ENCODE measurements at places on chromosomes 12 and 14. TPM values are rescaled to one million over a fixed set of nuclear protein-coding genes. Genes with fewer than 3 reads are reported as not detected.

The DPY19L2 gene
- total RNA-seq: 0.20 TPM

The KRT86 gene
- 0.07 TPM for total RNA-seq

GRCh38 chr14:99231161-99231849 lies 40.7 kb downstream of the BCL11B start:
- no peak for DNase-seq

GRCh38 chr12:132393245-132393795 lies 63.9 kb upstream of the GALNT9 start:
- DNase-seq: no peak

The AKAP3 gene
- total RNA-seq: 0.79 TPM

DNA sequence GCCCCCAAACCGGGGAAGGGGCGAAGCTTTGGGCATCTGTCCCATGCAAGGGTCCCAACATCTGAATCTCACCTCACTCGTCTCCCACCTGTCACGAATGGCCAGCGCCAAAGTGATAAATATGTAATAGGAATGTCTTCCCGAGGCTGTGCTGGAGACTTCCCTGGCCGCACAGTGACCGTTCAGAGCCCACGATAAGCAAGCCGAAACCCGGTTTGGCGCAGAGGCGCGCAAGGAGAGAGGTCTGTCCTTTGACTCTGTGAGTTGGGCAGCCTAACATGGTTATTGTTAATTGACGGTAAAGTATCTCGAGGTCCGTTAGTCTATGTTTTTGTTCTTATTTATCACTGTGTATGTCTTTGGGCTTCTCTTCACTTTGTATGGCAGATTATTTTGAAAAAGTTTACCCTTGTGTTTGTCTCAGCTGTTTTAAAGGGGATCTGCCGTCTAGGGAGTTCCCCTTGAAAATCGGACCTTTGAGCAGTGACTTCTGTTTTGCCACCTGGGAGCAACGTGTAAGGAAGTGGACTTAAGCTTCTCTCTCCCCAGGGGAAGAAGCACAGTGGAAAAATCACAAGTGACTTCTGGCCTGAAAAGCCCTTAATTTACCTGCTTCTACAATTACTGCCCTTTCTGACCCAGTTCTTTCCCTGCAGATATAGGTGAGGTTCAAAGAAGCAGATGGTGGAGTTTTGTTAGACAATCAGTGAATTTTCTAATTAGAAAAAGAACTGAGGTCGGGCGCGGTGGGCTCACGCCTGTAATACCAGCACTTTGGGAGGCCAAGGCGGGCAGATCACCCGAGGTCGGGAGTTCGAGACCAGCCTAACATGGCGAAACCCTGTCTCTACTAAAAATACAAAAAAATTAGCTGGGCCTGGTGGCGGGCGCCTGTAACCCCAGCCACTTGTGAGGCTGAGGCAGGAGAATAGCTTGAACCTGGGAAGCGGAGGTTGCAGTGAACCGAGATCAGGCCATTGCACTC lies 1.1 kb upstream of the TM9SF1 start:
- DNase-seq: no peak

- no peak for DNase-seq
Measured at GRCh38 chr14:32457213-32457920, 128.3 kb downstream of the AKAP6 start.

DNA sequence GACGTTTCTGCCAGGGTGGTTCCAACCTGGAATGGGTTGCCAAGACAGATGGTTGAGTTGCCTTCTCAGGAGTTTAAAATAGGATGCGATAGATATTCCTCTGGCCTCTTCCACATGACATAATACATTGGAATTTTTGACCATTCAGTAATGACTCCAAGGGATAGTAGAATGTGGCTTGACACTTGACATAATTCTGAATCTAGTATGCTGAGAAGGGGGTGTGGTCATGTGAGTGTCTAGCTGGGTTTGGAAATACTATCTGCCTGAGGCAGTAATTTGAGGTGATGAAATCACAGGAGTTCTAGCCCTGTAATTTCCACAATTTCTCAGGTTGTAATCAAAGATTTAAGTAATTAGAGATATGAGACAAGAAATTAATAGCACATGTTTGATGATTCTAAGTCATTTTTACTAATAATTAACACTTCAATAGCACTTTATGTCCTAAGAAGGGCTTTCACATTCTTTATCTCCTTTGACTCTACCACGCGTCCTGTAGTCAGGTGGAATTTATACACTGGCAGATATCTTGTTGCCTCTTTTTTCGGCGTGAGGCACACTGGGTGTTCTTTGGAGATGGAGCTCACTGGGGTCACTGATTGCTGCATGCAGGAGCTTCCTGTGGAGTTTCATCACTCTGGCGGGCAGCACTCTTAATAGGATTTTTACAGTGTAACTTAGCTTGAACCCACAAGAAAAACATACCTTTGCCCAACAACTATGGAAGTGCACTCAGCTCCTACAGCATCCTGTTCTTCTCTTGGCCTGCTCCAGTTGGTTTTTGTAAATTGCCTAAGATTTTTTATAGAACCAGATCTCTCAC lies 3.2 kb upstream of the AMIGO2 start:
- no peak for DNase-seq

The GYS2 gene
- total RNA-seq: not detected

GRCh38 chr12:117098361-117099217 lies 627 bp downstream of the TESC start:
- DNase-seq: no peak

GRCh38 chr12:54959291-54960018 lies 25.1 kb downstream of the TESPA1 start:
- DNase-seq: no peak

The SLC25A3 gene
- 665 TPM for total RNA-seq

GRCh38 chr14:31307618-31308017 lies 100.0 kb upstream of the HECTD1 start:
- no peak for DNase-seq

The MGST1 gene
- total RNA-seq: 32.8 TPM

DNA sequence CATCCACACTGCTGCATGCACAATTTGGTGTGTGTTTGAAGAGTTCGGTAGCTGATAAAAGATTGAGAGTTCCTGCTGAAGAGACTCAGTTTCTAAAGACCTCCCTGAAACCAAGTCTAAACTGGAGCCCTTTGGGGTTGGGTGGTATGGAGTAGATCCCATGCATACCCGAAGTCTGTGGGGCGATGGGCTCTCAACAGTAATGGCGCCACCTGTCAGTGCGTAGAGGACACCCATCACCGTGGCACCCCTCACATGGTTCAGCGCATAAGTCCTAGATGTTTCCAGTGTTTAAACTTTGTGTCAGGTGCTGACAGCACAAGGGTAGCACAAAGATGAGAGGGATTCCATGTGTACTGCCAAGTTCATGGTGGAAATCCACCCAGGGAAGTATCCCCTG lies 85.9 kb downstream of the ESR2 start:
- no peak for DNase-seq

GRCh38 chr14:105376521-105377440 lies 21.6 kb upstream of the TEX22 start:
- DNase-seq: no peak

- no peak for DNase-seq
Measured at GRCh38 chr14:37810094-37810801, 214.8 kb downstream of the TTC6 start.

DNA sequence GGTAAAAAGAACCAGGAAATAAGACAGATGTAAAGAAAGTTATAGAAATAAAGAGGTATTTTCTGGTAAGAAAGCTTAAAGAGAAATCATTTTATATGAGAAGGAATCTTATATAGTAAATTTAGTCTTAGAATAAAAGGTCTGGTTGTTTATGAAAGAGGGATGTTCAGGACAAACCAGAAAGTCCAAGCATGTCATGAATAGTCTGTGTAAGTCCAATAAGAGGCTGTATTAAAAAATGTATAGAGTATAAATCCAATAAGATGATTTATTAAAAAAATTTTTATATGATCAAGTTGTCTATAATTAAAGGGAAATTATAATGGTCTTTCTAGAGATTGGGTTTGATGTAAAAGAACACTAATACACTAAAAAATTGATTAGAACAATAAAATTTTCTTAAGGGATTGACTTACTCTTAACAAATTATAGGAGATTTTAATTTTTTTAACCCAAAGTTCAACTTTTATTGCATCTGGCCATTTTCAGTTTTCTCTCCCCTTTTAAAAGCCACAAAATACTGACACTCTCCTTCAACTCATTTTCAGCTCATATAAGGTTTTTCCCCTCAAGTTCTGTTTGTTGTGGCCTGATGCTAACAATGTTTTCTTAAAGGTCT lies 35.1 kb downstream of the ST8SIA1 start:
- no peak for DNase-seq

DNA sequence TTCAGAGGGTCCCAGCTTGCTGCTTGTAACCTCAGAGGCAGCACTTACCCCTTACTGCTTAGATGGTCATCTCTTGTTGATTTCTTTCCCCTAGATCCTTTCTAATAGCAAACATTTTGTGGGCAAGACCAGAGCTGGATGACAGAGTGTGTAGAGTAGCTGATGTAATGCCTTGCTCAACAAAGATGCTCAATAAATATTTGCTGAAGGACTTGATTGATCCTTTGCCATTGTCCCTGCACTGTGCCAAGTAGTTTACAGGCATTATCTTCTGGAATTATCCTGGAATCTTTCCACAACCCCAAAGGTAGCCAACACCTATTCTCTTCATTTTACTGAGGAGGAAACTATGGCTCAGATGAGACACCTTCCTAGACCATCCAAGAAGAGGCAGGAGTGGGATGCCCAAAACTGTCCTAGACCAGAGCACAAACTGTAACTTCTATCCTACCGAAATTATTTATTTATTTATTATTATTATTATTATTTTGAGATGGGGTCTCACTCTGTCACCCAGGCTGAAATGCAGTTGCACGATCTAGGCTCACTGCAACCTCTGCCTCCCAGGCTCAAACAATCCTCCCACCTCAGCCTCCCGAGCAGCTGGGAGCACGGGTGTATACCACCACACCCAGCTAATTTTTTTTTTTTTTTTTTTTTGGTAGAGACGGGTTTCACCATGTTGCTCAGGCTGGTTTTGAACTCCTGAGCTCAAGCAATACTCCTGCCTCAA lies 1.4 kb downstream of the MMAB start:
- no peak for DNase-seq

The RND1 gene
- 1.4 TPM for total RNA-seq

DNA sequence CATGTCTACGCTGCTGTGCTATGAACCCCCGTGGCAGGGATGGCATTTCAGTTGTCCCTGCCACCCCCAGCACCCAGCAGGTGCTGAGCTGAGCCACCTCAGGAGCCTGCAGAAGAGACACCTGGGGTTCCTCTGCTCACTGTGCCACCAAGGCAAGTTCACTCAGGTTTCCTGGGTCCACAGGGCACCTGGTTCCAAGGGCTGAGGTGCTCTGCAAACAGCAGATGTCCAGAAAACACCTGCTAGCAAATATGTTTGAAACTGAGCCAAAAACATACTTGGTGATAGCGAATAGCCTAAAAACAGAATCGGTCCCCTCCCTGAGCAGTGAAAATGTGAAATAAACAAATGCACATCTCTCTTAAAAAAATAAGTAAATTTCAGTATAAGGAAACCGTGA lies 35.6 kb upstream of the GPR68 start:
- no peak for DNase-seq

DNA sequence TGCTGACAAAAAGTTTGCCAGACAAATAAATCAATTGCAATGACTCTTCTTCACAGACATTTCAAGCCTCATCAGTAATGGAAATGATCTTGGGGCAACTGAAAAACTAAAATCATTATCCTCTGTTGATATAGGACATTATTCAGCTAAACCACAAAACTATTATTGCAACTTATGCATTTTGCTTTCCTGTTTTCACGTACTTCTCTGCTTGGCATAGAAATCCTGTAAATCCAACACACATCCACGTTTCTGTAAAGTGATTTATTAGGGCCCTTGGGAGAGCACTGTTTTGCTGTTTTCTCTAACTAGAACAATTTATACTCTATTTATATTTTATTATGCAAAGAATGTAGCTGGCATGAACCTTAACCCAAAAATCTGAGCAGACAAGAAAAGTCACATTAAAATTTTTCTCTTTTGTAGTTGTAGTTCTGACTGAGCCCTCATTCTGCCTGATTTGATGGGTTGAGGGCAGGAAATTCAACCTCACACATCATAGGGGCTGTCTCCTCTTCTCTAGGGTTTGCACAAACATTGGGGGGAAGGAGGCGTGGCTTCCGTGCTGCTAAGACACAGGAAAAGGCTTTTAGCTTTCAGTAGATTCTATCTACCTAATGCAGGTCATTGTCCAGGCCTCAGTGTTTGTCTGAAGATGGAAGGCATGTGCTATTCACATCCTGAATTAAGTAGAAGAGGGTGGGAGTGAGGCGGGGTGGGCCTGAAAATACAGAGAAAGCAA lies 11.5 kb upstream of the NUP107 start:
- DNase-seq: no peak

GRCh38 chr14:42428996-42429395 lies 822.3 kb downstream of the LRFN5 start:
- DNase-seq: no peak

- DNase-seq: no peak
Measured at GRCh38 chr14:65915125-65915524, 502.6 kb downstream of the FUT8 start.

- no peak for DNase-seq
Measured at GRCh38 chr12:118269806-118270205, 102.9 kb downstream of the TAOK3 start.

DNA sequence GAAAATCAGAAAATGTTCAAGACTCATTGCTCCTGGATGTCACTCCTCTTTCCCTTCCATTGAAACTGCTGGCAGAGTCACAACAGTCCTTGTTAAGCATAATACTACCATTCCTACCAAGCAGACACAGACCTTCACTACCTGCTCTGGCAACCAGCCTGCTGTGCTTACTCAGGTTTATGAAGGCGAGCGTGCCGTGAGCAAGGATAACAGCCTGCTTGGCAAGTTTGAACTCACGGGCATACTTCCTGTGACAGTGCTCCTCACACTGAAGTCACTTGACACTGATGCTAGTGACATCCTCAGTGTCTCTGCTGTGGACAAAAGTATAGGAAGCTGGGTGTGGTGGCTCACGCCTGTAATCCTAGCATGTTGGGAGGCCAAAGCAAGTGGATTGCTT lies 15.7 kb upstream of the PHETA1 start:
- DNase-seq: no peak

Data from pulmonary artery endothelial cell (primary cell).